ENCODE measurements at places on chromosomes 12 and 14.

GRCh38 chr14:29908652-29909577 lies 18.7 kb downstream of the PRKD1 start:
- no peak for DNase-seq

DNA sequence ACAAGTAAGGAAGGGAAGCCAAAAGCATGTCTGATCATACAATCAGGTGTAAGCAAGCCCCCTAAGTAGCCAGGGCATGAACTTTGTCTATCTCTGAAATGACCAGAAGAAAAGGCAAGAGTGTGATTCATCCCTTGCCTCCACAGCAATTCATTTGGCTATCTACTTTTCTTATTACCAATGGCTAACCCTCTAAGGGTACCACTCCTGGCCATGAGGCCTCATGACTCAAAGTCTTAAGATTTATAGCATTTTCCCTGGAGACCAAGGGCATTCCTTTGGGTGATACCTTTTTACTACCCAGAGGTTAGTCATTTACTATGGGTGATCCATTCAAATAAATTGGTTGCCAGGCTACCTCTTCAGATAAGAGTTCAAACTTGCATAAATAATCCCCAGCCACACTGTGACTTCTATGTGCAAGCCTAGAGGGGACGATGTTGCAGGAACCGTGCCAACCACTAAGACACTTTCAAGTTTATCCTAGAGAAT lies 1.5 kb upstream of the LGALS3 start:
- no peak for DNase-seq

DNA sequence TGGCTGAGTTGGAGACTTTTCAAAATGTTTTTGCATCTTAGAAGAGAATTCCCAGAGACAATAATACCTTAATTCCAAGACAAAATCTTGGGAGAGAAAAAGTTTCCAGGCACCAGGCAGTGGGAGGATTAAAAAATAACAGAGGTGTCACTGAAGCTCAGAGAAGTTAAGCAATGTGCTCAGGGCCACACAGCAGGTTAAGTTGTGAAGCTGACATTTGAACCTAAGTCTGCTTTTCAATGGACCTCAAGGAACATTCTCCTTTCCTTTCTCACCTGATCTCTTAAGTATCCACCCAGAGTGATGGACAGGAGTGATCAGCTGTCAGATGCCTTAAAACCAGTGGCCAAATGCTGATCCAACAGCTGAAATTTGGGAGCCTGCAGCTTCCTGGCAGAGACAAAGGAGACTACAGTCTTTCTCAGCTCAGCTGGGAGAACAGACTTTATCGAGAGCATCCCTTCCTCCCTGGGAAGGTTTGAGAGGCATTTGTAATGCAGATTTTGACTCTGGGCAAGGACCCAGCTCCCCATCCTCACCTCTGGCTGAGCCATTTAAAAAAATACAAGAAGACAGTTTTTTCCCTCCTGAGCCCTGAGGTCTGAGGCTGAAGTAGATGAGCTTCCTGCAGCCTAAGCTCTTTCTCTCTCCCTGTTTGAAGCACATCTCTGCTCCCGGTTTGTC lies 174.9 kb upstream of the RPH3A start:
- DNase-seq, result no peak

- DNase-seq, result no peak
Measured at GRCh38 chr12:106582249-106582591, 584 bp upstream of the RFX4 start.

- no peak for DNase-seq
Measured at GRCh38 chr12:98532687-98533304, 17.4 kb downstream of the TMPO start.

DNA sequence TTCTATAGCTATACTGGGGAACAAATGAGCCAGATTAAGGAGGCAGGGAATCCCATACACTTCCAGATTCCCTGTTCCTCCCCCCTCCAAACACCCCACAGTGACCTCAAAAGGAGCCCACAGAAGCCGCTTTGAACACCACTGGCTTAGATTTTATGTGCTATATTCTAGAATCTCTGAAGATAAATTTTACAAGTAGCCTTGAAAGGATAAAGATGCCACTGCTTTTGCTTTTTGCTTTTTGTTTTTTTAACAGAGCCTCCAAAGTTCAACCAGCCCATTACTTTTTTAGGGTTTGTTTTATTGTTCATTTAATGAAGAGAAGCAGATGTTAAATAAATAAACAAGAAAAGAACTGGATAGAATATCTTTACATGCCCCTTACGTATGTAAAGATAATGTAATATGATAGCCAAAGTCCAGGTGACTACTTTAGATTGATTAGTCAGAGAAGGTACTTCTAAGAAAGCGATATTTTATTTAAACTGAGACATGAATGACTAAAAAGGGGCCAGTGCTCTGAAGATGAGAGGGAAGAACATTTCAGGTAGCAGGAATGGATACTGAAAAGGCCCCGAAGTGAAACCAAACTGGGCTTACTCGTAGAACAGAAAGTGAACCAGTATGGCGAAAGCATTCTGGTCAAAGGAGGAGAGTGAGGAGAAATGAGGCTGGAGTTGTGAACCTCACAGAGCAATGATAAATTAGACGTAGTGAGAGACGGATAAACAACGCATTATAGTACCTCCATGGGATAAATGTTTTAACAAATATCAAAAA lies 44.6 kb downstream of the DUSP6 start:
- DNase-seq, result no peak

GRCh38 chr12:76871742-76872141 lies 7.1 kb downstream of the CSRP2 start:
- DNase-seq, result no peak

- no peak for DNase-seq
Measured at GRCh38 chr12:99861731-99862130, 123.0 kb downstream of the ANKS1B start.

DNA sequence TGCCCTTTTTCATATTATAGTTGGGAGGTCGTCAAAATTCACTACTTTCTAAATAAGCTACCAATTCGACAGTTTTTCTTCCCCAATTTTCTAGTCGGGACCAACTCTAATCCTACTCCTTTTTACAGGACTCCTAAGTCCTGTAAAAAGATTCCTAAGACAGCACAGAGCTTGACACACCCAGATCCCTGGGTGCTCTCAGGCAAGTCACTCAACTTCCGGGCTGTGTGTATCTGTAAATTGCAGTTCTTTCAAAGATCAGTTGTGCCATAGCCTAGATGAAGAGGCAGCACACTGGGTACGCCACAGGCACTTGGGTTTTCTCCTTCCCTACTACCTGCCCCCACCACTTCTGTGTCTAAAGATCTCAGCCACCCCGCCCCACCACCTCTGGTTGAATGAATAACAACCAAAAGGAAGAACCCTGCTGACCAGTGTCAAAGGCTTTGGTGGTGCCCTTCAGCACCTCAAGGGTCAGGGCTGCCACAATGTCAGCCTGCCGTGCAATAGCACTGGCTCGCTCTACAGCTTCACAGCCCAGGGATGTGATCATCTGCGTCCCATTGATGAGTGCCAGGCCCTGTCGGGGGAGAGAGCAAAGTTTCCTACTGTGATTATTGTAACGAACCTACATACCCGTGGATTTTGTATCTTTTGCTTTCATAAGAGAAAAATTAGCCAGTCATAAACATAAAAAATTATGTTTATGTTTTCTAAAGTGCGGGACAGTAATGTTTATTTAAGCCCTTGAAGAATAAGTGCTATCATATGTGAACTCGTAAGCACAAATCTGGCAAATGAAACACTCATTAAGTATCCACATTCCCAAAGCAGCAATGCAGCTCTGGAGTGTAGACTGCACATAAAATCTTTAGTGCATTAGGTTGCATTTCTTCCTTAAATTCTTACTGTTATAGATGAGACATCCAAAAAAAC lies 9.2 kb downstream of the HAL start:
- DNase-seq, result no peak

- DNase-seq, result no peak
Measured at GRCh38 chr14:78202976-78203375, 32.8 kb downstream of the NRXN3 start.

GRCh38 chr14:22296722-22297121 lies 292.3 kb downstream of the DAD1 start:
- no peak for DNase-seq

GRCh38 chr12:103401421-103401820 lies 94.3 kb downstream of the C12orf42 start:
- DNase-seq, result no peak

DNA sequence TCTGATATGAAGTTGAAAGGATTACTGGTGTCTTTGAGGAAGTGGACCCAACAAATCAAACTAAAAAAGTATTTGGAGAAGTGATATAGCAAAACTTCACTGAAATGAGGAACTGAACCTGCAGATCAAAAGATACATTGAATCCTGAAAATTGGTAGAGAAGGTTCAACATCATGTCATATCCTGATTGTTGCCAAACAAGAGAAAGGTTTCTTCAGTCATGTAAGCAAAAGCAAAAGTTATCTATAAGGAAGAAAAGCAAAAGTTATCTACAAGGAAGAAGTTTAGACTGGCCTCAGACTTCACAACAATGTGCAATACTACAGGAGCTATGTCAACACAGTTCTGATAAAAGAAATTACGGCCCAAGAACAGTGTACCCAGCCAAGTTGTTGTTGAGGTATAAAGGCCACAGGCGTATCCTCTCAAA lies 142.7 kb downstream of the RAD51B start:
- DNase-seq, result no peak

DNA sequence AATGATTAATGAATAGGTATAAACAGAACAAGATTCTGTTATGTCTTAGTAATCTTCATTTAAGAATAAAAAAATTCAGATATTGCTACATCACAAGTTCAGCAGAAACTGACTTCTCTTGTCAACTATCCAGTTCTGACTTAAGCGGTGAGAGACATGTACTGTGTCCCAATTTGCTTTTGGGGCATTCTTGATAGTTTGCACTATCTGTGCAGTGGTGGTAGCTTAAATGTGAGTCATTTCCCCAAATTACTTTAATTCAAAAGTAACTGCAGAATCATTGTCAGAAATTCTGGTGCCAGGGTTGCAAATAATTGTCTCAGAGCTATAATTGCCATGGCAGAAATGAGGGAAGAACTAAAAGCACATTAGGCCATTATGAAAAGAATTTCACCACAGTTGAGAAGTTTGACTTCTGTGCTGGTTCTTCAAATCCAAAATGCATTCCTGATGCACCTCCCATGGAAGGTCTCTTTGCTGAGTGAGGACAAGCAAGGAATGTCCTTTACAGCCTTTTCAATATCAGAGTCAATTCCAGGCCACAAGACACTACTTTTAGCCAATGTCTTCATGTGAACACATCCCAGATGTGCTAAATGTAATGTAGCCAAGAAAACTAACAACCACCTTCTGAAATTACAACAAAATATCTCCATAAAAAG lies 304.7 kb downstream of the SSPN start:
- no peak for DNase-seq

DNA sequence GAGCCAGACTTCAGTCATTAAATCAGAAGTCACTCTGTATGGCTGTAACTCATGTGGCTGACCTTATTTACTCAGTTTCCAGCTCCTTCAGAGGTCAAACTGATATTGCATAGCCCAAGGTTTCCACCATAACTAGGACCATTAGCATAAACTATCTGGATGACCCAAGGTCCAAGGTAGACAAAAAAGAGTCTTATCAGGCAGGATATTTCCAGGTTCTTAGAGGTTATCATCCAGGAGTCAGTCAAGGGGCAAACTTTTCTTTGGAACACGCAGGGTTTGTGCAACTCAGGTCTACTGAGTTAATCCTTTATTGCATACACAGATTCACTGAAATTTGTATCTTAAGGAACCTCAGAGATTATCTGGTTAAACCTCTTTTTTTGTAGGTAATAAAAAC lies 66.5 kb downstream of the AVPR1A start:
- DNase-seq, result no peak

GRCh38 chr12:47615711-47616110 lies 90.1 kb downstream of the RPAP3 start:
- no peak for DNase-seq

- DNase-seq, result no peak
Measured at GRCh38 chr14:64726585-64726890, 22.3 kb downstream of the PLEKHG3 start.

DNA sequence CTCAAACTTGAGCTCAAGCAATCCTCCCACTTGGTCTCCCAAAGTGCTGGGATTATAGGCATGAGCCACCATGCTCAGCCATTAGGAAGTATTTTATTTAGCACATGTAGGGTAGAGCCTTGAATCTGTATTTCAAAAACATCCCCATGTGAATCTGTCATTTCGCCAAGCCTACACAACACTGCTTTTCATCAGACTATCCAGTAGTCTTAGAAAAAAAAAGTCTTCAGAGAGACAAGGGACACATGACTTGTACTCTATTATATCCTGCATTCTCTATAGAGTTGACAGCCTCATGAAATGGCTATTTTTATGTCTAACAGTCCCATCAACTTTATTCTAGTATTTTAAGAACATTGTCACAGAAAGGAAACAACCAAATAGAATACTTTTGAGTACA lies 35.4 kb downstream of the TM7SF3 start:
- DNase-seq, result no peak

DNA sequence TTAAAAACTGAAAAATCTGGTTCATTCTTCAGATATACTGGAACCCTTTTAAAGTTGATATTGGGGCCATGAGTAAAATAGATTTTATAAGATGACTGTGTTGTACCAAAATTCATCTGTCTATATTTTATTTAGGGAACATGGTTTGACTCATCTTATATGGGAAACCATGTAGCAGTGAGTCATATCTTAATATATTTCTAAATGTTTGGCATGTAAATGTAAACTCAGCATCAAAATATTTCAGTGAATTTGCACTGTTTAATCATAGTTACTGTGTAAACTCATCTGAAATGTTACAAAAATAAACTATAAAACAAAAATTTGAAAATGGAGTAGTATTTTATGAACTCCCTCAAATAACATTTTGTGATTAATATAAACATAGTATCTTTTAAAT lies 14.2 kb downstream of the PTGER2 start:
- DNase-seq, result no peak

DNA sequence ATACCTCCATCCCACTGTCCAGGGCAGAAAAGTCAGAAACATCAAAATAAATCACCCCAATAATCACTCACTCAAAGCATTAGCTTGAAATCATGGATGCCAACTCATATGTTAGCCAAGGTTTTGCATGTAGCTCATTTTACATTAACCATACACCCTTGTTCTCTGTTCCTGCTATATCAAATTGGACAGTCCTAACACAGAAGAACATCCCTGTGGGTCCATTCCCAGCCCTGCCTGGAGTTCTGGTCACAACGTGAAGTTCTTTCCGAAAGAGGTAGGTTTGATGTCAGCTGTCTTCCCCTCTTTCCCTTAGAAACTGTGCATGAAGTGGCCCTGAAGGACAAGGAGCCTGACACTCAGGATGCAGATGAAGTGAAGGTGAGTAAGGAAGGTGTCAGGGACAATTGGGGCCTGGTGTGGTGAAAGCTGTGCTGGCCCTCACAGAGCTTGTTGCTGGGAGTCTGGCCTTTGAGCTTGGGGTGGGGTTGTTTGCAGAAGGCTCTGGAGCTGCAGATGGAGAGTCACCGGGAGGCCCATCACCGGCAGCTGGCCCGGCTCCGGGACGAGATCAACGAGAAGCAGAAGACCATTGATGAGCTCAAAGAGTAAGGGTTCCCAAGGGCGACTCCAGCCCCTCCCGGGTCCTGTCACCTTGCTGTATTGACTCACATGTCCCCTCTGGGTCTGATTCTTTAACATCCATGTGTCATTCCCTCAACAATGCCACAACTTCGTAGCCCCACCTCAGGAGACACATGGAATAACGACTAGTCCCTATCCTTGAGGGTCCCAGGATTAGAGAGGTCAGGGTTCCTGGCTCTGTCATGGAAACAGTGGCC lies 15.0 kb upstream of the PIP4K2C start:
- DNase-seq, result no peak

- DNase-seq, result no peak
Measured at GRCh38 chr12:55955800-55956508, 9.9 kb downstream of the PMEL start.

Data from activated CD4-positive, alpha-beta T cell treated with anti-CD3 and anti-CD28 coated beads for 24 hours (primary cell).